ENCODE measurements at places on chromosomes 11 and 22.

GRCh38 chr11:35180317-35181233 lies 41.6 kb downstream of the CD44 start:
- DNase-seq = no peak

GRCh38 chr11:110958216-110958615 lies 246.0 kb upstream of the ARHGAP20 start:
- DNase-seq = no peak

- DNase-seq = no peak
Observed at GRCh38 chr11:15730995-15731385, 616.3 kb downstream of the INSC start.

DNA sequence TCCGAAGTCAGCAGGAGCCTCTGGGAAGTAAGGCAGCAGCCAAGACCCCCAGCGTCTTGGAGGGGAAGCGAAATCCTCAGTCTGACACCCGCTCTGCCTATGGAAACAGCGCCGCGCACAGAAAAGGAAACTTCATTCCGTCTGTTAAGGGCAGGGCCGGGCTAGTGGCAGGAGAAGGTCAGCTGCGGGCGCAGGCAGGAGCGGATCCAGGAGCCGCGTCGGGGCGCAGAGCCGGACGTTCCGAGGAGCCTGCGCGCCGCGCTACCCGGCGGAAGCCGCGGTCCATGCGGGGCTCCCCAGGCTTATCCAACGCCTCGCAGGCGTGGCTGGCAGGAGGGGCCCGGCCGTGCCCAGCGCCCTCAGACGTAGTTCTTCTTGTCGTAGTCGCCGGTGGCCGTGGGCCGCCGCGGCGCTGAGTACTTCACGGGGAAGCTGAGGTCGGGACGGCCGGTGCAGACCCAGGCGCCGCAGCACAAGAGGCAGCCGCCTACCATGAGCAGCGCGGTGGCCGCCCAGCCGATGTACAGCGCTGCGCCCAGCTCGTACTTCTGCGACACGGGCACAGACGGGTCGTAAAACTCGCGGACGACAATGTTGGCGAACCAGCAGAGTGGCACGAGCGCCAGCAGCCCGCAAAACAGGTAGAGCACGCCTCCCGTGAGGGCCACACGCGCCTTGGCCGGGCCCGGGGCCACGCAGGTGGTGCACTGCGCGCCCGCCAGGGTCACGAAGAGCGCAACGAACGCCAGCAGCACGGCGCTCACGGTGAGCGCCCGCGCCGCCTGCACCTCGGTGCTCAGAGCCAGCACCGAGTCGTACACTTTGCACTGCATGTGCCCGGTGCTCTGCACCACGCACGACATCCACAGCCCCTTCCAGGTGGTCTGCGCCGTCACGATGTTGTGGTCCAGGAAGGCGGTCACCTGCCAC lies 705 bp downstream of the CLDN5 start:
- DNase-seq = no peak

DNA sequence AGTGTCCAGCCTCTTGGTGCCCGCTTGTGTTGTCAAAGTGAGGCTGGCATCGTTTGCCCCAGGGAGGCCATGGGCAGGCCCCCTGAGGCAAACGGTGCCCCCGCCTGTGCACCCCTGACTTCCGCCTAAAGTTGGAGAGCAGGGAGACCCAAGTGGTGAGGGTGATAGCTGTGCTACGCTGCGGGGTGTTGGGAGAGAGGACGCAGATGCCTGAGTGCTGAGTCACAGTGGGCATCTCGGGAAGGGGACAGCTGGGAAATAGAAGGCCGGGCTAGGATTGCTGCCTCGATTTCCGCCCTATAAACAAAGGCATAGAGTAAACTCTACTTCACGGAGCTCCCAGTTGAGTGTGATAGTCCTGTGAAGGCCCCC lies 5.8 kb downstream of the GRIK4 start:
- no peak for DNase-seq

- DNase-seq = no peak
Observed at GRCh38 chr11:77559686-77560401, 29.9 kb upstream of the AQP11 start.

- DNase-seq = no peak
Observed at GRCh38 chr11:108985945-108986279, 321.0 kb downstream of the DDX10 start.

All from activated CD4-positive, alpha-beta T cell treated with anti-CD3 and anti-CD28 coated beads for 1 hour (primary cell).